ENCODE measurements at places on chromosomes 5 and 9.

GRCh38 chr9:93984860-93985259 lies 29.7 kb upstream of the BARX1 start:
- DNase-seq: no peak

- DNase-seq: no peak
Observed at GRCh38 chr9:131593091-131593820, 47.9 kb downstream of the PRRT1B start.

DNA sequence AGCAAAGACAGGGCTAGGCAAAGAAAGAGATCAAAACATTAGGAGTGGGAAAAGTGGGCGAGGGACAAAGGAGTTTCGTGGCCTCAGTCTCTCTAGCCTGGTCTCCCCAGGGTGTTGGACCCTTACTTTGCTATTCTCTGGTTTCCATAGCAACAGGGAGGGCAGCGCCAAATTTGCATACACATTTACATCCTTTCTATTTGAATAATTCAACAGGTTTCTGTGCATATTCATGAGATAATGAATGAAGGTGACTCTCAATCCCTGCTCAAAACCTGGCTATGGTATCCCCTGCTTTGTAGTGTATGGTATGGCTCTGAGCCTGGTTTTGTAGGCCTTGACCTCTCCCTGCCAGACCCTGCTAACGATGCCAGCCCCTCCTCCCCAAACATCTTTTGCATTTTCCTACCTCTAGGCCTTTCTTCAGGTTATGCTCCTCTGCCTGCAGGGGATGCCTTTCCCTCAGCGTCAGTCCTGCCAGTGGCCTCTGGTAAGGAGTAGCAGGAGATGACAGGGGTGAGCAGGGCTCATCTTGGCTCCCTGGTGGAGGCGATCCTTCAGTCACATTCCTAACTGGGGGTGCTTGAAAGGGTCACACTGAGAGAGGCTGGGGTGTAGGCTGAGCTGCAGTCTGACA lies 9.8 kb downstream of the RPP25L start:
- DNase-seq: no peak

GRCh38 chr9:86052556-86053468 lies 46.5 kb downstream of the GOLM1 start:
- no peak for DNase-seq

GRCh38 chr5:123367739-123368138 lies 55.5 kb downstream of the CEP120 start:
- DNase-seq: no peak

DNA sequence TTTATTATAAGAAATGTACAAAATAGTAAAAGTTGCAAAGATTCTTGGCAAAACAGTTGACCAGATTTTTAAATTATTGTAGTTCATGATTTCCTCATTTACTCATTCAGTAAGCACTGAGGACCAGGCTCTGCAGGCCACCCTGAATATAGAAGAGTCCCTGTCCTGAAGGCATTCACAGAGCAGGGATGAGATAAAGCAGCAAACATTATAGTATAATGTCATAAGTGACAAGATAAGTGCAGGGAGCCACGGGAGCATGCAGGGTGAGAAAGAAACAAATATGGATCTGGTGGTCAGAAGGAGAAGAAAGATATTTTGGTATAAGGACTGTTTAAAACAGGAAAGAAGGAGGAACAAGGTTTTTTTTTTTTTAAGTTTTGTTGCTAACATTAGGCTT lies 46.0 kb downstream of the PARP8 start:
- no peak for DNase-seq

- no peak for DNase-seq
Observed at GRCh38 chr9:83264315-83264714, 201.4 kb upstream of the RASEF start.

GRCh38 chr5:88544671-88545070 lies 276.0 kb upstream of the TMEM161B start:
- no peak for DNase-seq

DNA sequence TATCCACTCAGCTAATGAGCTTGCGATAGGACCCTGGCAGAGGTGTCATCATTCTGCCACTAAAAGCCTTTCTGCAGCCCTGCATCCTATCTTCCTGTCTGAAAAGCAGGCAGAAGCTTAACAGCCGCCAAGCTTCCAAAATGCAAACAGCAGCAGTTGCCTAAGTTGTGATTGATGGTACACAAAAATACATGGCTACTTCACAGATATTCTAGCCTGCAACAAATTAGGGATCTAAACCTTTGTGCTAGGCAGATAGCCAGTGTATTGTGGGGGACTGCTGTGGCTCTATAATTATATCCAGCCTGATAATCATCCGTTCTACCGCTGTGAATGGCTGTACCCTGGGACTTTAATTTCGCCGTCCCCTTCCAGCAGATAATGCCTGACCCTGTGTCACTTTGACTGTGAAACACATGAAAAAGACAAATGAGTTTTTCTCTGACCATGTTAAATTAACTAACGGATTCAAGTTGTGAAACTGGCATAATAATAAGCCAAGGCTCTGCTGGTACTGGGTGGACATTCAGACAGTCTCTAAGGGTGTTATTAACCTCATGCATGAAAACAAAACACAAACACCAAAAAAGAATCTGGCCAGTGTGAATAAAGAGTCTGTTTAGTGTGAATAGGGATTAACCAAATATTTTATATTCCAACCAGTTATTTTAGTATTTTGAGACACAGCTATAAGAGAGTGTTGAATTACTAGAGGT lies 45.9 kb downstream of the SEMA6A start:
- no peak for DNase-seq

- no peak for DNase-seq
Observed at GRCh38 chr5:2861605-2862004, 110.1 kb upstream of the IRX2 start.

GRCh38 chr5:137032929-137033328 lies 466.2 kb downstream of the SPOCK1 start:
- DNase-seq: no peak

DNA sequence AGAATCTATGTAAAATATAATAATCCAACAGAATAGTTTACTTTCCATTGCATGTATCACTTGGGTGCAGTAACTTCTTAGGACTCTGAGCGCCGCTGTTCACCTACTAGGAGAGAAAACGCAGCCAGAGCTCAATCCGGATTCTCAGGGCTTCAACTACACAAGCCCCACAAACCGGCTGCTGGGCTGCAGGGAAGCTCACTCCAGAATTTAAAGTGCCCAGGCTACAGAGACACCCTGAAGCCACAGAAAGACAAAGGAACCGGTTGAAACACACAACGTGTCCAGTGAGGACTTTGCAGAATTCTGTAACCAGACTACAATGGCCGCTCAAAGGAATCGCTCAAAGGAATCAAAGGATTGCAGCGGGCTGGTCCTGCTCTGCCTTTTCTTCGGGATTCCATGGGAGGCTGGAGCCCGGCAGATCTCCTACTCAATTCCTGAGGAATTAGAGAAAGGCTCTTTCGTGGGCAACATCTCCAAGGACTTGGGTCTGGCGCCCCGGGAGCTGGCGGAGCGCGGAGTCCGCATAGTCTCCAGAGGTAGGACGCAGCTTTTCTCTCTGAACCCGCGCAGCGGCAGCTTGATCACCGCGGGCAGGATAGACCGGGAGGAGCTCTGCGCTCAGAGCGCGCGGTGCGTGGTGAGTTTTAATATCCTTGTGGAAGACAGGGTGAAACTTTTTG lies at the start of gene PCDHGA10:
PCDHGA10 (plus strand) TSS at position 134 of the 686 bp plus-strand sequence; CDS start at position 323, 189 bp downstream.
- DNase-seq: no peak

GRCh38 chr5:143413958-143414669 lies 10.6 kb upstream of the NR3C1 start:
- no peak for DNase-seq

DNA sequence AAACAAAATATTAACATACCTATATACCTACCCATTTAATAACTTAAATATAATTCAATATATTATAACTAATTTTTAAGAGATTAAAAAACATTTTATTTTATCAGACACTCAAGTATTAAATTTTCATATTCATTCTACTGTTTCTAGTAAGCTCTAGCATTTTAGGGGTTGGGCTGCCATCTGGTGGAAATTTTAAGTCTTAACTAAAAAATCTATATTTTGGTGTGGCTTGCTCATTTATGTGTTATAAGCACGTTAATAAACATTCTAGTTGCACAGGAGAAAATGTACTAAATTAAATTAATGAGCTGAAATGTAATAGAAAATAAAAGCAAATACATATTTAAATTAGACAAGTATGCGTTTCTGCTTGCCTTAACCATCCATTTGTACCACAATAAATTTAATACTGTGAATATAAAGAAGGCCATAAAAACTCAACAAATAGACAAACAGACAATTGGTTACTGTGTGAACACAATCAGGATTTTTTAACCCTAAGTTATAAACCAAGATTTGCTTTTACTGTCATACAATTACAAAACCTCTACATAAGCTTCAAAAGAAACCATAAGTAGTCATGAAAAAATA lies 1728.3 kb upstream of the CDH9 start:
- DNase-seq: no peak

DNA sequence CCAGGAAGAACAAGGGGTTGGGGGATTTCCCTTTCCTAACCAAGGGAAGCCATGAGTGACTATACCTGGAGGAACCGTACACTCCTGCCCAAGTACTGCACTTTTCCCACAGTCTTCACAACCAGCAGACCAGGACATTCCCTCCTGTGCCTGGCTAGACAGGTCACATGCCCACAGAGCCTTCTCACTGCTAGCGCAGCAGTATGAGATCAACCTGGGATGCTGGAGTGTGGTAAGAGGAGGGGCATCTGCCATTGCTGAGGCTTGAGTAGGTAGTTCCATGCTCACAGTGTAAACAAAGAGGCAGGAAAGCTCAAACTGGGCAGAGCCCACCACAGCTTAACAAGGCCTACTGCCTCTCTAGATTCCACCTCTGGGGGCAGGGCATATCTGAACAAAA lies 35.9 kb downstream of the SAXO1 start:
- DNase-seq: no peak

- DNase-seq: no peak
Observed at GRCh38 chr9:95217936-95218335, 99.6 kb downstream of the FANCC start.

DNA sequence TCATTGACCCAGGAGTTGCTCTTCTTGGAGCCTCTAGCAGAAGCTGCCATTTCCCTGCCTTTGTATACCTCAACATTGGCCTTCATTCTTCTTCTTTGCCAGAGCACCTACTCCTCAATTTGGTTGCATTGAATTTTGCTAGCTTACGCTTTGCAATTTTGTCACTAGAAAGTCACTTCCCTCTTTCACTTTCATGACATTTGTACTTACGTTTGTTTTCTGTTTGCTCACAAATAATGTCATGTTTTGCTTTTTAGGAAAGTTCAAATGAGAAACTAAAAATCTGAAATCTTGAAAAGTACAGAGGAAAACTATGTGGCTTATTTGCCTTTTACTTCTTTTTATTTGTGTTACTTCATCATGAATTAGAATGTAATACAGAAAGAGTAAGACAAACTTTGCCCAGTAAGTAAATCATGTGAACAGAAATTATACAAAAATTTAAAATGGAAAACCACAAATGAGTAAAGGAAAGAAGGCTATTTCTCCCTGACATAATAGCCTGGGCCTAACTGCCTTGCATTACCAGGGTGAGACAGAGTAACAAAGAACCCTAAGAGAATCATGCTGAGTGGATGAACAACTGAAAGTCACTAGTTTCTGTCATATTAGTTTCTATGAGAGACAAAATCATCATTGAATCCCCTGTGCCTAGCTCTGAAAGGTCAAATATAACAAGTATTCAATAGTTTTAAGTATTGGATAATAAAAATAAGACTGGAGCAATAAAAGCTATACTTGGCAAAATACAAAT lies 7.4 kb upstream of the IFNA1 start:
- DNase-seq: no peak

GRCh38 chr5:149935431-149935901 lies 9.1 kb downstream of the PDE6A start:
- DNase-seq: no peak

- peak; percentile 82 for DNase-seq
Observed at GRCh38 chr9:114779352-114779845, 26.4 kb downstream of the TNFSF15 start.

GRCh38 chr9:130872093-130872492 lies 24.5 kb downstream of the QRFP start:
- no peak for DNase-seq

- DNase-seq: no peak
Observed at GRCh38 chr5:53211799-53212198, 102.2 kb upstream of the MOCS2 start.

DNA sequence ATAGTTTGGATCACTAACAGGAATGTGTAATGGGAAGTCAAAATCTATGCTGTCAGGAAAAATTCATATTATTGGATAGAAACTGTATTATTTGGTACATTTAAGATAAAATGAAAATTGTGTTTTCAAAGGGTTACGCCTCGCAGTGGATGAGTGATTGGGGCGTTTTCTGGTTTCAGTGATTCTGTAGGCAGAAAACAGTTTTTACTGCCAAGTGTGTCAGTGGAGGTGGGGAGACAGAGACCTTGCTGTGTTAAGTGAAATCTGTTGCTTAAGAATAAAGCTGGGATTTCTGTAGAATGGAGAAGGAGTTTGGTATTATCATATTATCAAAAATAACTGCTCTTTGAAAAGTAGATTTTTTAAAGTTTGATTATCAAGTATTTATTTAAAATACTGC lies 69.7 kb downstream of the GHR start:
- DNase-seq: no peak

DNA sequence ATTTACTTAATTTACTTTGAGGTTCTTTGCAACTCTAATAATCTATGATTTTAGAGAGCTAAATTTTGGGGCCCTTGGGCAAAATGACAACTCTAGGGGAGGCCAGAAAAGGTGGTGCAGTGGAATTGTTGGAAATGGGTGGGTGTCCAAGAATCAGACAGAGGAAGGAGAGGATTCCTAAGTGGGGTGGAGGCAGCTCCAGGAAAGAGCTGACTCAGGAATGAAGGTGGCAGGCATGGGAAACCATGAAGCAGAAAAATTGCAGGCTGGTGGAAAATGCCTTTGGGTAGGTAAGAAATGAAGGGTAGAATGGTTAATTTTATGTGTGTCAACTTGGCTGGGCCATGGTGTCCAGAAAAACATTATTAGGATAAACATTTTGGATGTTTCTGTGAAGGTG lies 248.5 kb upstream of the TUT7 start:
- no peak for DNase-seq

- no peak for DNase-seq
Observed at GRCh38 chr9:134942011-134942787, 24.5 kb upstream of the FCN1 start.
